ENCODE measurements at places on chromosomes 1 and 21.

- DNase-seq: peak; percentile 43
Measured at GRCh38 chr1:39214998-39215873, 10.7 kb downstream of the MACF1 start.

DNA sequence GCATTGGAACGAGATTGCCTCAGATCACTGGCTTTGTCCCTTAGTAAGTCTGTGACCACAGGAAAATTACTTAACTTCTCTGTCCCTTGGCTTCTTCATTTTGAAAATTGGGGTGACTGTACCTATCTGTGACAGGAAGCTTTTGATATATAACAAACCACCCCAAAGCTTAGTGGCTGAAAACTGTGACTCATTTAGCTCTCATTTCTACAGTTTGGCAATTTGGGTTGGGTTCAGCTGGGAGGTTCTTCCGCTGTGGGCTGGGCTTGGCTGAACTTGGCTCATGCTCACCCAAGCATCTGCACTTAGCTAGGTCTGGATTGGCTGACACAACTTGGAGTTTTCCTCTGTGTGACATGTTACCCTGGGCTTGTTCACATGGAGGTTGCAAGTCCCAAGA lies 14.0 kb downstream of the C1orf94 start:
- no peak for DNase-seq

GRCh38 chr1:200625381-200625824 lies 4.9 kb upstream of the KIF14 start:
- DNase-seq: no peak

DNA sequence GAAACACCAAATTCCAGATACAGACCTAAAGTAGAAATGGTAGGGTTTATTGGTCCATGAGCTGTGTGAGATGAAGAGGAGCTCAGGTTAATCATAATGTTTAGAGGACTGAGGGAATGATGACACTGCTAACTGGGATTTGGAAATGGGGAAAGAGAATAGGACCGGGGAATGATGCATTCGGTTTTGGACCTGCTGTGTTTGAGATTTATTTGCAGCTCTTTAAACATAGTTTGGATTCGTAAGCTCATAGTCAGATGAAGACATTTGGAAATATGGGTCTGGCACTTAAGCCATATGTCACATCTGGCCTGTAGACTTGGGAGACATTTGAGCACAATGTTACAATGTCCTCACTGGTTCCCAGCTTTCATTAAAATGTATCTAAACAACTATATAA lies 127.9 kb upstream of the DUSP10 start:
- DNase-seq: no peak

GRCh38 chr1:208171616-208172422 lies 72.4 kb downstream of the PLXNA2 start:
- DNase-seq: no peak

DNA sequence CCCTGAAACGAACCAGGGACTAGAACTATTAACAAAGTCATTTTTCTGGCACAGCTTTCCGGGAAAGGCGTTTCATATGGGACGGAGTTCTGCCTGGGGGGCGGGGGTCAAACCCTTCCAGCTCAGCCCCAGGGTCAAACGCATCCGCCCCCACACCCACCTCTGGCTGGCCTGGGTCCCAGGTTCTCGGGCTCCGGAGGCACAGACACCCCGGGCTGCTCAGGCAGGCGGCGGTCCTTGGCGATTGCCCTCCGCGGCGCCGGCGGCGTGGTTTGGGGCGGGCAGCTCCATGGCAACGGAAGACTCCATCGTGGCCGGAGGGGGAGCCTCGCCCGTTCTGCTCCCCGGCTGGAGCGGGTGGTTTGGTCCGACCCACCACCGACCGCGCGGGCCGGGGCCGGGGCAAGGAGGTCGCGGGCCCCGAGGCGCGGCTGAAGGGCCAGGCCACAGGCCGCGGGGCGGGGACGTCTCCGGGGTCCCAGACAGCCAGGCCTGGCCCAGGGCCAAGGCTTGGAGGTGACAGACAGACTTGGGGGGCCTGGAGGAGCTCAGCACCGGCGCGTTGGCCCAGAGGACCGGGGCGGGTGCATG lies at the start of gene CFAP74:
CFAP74 (minus strand) TSS at position 246 of the 591 bp plus-strand sequence. CDS start 12,830 bp downstream, outside the sequence.
- no peak for DNase-seq

DNA sequence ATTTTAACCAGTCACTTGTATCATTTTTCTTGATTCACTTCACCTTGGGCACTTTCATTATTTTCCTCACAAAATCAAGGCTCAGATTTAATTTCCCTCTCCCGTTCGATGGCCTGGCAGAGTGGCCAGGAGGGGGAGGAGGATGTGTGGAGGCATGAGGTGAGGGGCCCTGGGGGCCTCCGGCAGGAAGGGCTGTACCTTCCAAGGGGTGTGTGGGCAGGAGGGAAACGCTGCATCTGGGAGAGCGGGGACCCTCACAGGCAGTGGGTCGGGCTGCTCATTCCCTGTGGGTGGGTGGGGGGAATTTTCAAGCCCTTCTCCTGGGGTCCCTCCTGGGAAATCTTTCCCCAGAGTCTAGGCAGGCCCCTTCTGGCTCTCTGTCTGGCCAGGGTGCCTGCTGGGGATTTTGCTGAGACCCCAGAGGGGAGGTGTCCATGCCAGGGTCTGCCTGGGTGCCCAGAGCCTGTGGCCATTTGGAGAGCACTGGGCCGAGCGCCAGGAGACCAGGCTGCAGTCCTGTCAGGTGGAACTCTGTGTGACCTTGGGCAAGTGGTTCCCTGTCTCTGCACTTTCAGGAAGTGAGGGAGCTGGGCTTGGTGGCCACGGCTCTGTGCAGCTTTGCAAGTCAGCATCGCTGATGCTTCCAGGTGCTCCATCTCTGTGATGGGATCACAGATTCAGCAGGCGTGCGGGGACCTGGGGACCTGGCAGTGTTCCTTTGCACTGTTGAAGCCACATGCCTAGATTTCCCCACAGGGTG lies 81.9 kb upstream of the C1orf174 start:
- DNase-seq: no peak
